Activated CD4-positive, alpha-beta T cell treated with anti-CD3 and anti-CD28 coated beads for 24 hours (primary cell): ENCODE measurements at places on chromosomes 11 and 22.

DNA sequence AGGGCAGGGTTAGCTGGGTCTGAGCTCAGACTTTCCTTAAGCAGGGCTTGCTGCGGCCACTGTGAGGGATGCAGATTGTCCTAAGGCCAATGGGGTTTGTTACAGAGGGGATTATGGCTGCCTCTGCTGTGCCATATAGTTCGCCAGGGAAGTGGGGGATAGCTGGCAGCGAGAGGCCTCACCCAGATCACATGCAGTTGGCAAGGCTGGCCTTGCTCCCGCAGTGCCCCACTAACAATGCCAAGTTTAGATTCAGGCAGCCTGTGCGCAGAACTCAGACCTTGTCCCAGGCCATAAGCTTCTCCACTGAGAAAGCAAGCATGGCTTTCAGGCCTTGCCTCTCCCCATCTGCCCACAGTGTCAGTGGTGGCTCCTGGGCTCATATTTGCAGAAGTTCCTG is 4.7 kb upstream of the APOL2 start:
- DNase-seq: no peak

DNA sequence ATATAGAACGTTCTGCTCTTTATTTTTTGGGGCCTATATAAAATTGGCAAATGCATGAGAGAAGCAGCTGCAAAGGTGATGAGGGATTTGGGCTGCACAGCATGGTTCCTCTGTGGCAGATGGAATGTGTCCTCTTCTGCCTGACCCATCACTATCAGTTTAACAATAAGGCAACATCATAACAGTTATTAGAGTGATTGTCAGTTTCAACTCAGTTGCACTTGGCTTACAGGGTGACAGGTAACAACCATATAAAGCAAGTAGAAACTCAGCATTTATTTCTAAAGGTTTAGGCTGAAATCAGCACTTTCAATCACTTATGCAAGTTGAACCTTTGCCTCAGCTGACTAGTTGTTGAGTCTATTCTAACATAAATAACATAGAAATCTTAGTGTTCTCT is 935.4 kb upstream of the CHORDC1 start:
- DNase-seq: no peak

- DNase-seq: no peak
Measured at GRCh38 chr11:20844216-20844615, 174.8 kb downstream of the NELL1 start.

GRCh38 chr11:3186166-3186953 is 21.2 kb upstream of the OSBPL5 start:
- DNase-seq: no peak

GRCh38 chr11:61034111-61034510 is 62.6 kb downstream of the CD6 start:
- DNase-seq: no peak

GRCh38 chr11:45366619-45367190 is 80.6 kb upstream of the SYT13 start:
- no peak for DNase-seq

DNA sequence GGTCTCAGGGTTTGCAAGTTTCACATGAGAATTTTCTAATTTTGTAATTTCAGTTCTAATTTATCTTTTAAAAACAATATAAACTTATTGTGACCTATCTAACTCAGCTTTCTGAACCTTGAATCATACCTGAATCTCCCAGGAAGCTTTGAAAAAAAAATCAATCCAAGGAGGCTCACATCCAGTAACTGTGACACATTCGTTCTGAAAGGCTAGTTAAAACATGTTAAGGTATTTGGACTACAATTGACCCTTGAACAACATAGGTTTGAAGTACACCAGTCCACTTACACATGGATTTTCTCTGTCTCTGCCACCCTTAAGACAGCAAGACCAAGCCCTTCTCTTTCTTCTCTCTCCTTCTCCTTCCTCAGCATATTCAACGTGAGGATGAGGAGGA is 40.0 kb downstream of the DDI1 start:
- no peak for DNase-seq

DNA sequence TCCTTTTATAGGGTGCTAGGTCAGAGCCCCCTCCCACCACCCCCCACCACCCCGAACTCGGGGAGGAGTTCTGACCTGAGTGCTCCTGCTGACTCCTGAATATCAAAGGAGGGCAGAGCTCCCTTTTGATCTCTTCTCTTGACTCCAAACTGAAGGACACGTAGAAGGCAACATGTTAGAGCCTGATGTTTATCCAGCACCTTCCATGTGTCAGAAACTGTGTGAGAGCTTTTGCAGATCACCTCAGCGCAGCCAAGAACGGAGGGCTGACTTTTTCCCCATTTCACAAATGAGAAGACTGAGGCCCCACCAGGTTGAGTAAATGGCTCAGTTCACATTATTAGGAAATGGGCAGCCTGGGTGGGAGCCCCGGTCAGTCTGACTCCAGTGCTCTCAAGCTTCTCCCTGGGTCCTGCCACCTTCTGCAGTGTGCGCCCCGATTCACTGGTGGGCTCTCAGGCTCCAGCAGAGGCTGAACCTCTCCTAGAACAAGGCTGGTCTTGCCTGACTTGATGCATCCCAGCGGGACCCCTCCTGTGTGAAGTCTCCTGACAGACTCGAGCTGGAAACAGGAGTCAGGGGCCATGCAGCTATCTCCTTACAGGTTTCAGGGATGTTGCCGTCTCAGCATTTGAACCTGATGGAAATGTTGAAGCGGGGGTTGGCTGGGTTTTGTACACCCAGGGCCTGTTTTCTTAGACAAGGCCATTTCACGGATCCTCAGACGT is 98.5 kb downstream of the TSPAN18 start:
- DNase-seq: no peak
